ENCODE measurements at places on chromosomes 12 and 14.

DNA sequence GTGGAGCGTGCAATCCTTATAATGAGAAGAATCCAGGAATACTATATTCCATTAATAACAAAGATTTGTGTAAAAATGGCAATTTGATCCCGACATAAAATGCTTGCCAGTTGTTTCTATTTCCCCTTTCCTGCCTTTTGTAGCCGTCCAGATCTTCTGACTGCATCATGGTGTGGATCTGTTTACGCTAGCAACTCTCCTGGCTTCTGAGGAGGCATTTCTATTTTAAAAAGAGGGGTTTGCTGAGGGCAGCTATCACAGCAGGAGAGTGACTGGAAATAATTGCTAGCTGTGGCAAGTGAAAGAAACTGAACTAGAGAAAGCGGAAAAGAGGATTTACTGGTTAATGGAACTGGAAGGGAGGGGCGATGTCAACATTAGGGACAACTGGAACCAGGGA, 145.6 kb downstream of the ATP23 start:
- no peaks in the 10 kb centered on the region for H3K27me3 ChIP-seq
- no peak overlapping the region for H3K27ac ChIP-seq
- H3K4me3 ChIP-seq, result no peak overlapping the region
- no peak for DNase-seq

GRCh38 chr14:34177466-34177865, 226.6 kb upstream of the EGLN3 start:
- no peak for DNase-seq
- H3K4me3 ChIP-seq, result no peak overlapping the region
- H3K36me3 ChIP-seq, result no peaks in the 10 kb centered on the region

DNA sequence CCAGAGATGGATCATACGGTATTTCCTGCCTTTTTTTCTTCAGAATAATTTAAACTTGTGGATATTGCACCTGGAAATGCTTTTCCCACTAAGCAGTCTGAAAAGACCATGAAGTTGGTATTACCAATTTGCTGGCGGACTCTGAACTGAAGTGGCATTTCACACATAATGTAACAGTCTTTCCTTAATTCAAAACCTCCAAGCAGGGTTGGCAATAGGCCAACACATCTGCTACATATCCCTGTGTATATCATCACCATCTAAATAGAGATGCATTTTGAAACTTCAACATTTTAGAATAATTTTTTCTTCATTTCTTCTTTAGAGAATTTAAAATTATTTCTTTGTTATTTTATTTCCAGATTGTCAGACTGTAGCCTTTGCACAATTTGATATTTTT, 100.5 kb downstream of the TSPAN8 start:
- no peaks in the 10 kb centered on the region for H3K36me3 ChIP-seq
- H3K27ac ChIP-seq, result no peak overlapping the region
- no peak for DNase-seq
- no peak overlapping the region for H3K4me3 ChIP-seq

- H3K4me1 ChIP-seq, result no peaks in the 10 kb centered on the region
- no peak overlapping the region for H3K27ac ChIP-seq
- no peak for DNase-seq
- H3K36me3 ChIP-seq, result no peaks in the 10 kb centered on the region
- peaks cover 3% of the 10 kb centered on the region for H3K27me3 ChIP-seq
- H3K4me3 ChIP-seq, result no peak overlapping the region
These were observed 6.5 kb downstream of the CYP46A1 start for GRCh38 chr14:99690636-99691035.

DNA sequence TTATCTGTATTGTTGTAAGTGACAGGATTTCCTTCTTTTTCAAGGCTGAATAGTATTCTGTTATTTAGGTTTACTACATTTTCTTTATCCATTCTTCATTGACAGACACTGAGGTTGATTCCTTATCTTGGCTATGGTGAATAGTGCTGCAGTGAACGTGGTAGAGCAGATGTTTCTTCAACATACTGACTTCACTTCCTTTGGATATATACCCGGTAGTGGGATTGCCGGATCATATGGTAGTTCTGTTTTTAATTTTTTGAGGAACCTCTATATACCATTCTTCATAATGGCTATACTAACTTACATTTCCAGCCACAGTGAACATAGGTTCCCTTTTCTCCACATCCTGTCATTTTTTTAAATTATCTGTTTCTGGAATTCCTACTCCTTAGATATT, 21.8 kb downstream of the DERA start:
- no peaks in the 10 kb centered on the region for H3K36me3 ChIP-seq
- no peak overlapping the region for H3K4me3 ChIP-seq
- H3K27me3 ChIP-seq, result no peaks in the 10 kb centered on the region
- no peak overlapping the region for H3K27ac ChIP-seq
- H3K4me1 ChIP-seq, result peaks cover 14% of the 10 kb centered on the region

DNA sequence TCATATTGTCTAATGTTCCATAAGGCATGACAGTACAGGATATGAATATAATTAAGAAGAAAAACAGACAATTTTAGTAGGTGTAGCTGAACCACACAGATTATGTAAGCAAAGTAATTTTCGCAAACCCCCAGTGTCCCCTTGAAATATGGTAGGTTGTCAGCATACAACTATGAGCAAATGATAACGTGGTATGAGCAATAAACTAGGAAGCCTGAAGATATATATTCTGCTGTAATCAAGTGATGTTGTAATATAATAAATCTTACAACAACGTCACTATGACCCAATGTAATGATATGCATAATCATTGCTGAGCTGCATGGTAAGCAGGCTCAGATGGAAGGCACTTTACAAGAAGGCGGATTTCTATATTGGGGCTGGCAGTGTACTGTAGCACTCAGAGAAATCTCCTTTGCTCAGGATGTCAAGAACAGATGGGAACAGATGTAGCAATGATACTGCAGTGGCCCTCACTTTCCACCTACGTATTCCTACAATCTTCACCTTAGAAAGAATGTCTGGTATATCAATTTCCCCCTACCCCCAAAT, 47.8 kb upstream of the MYF6 start:
- no peak overlapping the region for H3K4me3 ChIP-seq
- no peaks in the 10 kb centered on the region for H3K4me1 ChIP-seq
- no peak for DNase-seq
- H3K36me3 ChIP-seq, result no peaks in the 10 kb centered on the region

DNA sequence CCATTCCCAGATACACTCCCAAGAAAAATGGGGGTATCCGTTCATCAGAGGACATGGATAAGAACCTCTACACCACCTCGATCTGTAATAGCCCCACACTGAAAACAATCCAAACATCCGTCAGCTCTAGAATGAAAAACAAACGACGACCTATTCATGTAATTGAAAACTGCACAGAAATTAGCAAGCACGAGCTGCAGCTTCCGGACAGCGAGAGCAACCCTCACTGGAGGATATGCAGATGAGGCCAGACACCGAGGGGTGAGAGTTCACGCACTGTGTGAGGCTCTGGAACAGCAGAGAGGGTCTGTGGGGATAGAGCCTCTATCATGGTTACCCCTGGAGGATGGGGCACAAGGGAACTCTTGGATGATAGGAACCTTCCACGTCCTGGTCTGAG, 143.9 kb upstream of the NCOR2 start:
- no peak for DNase-seq
- H3K4me3 ChIP-seq, result no peak overlapping the region
- no peaks in the 10 kb centered on the region for H3K27me3 ChIP-seq
- H3K36me3 ChIP-seq, result no peaks in the 10 kb centered on the region
- H3K4me1 ChIP-seq, result peaks cover 15% of the 10 kb centered on the region

- H3K4me3 ChIP-seq, result no peak overlapping the region
- H3K27me3 ChIP-seq, result peaks cover 2% of the 10 kb centered on the region
- no peak for DNase-seq
- H3K36me3 ChIP-seq, result no peaks in the 10 kb centered on the region
- no peaks in the 10 kb centered on the region for H3K4me1 ChIP-seq
These were observed 22.4 kb upstream of the KRT83 start for GRCh38 chr12:52343550-52343949.

DNA sequence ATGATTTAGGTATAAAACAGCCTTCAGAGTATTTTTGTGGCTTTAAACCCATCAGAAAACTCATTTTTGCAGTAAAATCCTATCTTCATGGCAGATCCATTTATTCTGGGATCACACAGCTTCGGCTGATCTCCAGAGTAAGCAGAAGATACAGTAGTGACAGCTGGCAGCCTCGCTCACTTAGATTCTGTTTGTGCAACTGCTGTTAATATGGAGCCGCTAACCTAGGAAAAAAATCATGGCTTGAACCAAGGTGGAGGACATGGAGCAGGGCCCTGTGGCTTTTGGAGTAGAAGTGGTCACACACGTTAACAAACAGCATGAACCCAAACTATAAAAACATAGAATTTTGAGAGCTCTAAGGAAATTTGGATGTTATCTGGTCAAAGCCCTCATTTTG, 137.2 kb upstream of the ARHGAP5 start:
- no peak overlapping the region for H3K27ac ChIP-seq
- H3K4me3 ChIP-seq, result no peak overlapping the region
- DNase-seq, result no peak
- H3K4me1 ChIP-seq, result no peaks in the 10 kb centered on the region
- H3K36me3 ChIP-seq, result no peaks in the 10 kb centered on the region
- H3K27me3 ChIP-seq, result no peaks in the 10 kb centered on the region

GRCh38 chr14:68807987-68808386, 15.1 kb upstream of the ZFP36L1 start:
- no peaks in the 10 kb centered on the region for H3K27me3 ChIP-seq
- H3K36me3 ChIP-seq, result no peaks in the 10 kb centered on the region
- no peak overlapping the region for H3K4me3 ChIP-seq
- DNase-seq, result no peak
- H3K27ac ChIP-seq, result no peak overlapping the region

- no peak overlapping the region for H3K27ac ChIP-seq
- H3K27me3 ChIP-seq, result peaks cover 23% of the 10 kb centered on the region
- no peak overlapping the region for H3K4me3 ChIP-seq
- no peak for DNase-seq
- H3K36me3 ChIP-seq, result no peaks in the 10 kb centered on the region
These were observed 9.5 kb downstream of the NDRG2 start for GRCh38 chr14:21015312-21015711.

- H3K27me3 ChIP-seq, result no peaks in the 10 kb centered on the region
- no peaks in the 10 kb centered on the region for H3K36me3 ChIP-seq
- no peak overlapping the region for H3K4me3 ChIP-seq
- H3K27ac ChIP-seq, result no peak overlapping the region
- no peaks in the 10 kb centered on the region for H3K4me1 ChIP-seq
- DNase-seq, result no peak
These were observed 13.9 kb upstream of the EIF2S3B start for GRCh38 chr12:10491766-10492165.

GRCh38 chr14:22822571-22823098, 7.1 kb upstream of the MRPL52 start:
- H3K36me3 ChIP-seq, result no peaks in the 10 kb centered on the region
- no peaks in the 10 kb centered on the region for H3K27me3 ChIP-seq
- peak overlapping the region; percentile 69 for H3K27ac ChIP-seq
- H3K4me1 ChIP-seq, result peaks cover 27% of the 10 kb centered on the region
- peak; percentile 85 for DNase-seq
- peak overlapping the region; percentile 54 for H3K4me3 ChIP-seq

- no peak overlapping the region for H3K27ac ChIP-seq
- no peak for DNase-seq
- no peak overlapping the region for H3K4me3 ChIP-seq
- no peaks in the 10 kb centered on the region for H3K27me3 ChIP-seq
- H3K4me1 ChIP-seq, result peaks cover 23% of the 10 kb centered on the region
- no peaks in the 10 kb centered on the region for H3K36me3 ChIP-seq
These were observed 18.8 kb upstream of the KRT78 start for GRCh38 chr12:52867642-52868041.

DNA sequence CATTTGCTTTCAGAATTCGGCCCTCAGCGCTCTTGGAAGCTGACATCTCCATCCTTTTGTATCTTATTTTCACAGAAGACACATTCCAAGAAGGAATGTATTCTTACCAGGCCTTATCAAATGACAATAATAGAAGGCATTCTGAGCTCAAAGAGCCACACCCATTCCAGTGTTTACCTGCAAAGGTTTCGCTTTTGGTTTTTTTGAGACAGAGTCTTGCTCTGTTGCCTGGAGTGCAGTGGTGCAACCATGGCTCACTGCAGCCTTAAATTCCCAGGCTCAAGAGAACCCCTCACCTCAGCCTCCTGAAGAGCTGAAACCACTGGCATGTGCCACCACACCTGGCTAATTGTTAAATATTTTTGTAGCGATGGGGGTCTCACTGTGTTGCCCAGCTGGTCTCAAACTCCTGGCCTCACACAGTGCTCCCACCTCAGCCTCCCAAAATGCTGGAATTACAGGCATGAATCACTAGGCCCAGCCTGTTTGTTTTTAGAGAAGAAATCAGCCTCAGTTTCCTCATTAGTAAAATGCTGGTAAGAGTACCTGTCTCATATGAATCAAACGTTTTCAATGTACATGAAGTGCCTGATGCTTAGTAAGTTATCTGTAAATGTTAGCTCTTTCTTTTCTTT, 69.2 kb downstream of the SLC6A12 start:
- peaks cover 7% of the 10 kb centered on the region for H3K4me1 ChIP-seq
- DNase-seq, result no peak
- H3K27me3 ChIP-seq, result peaks cover 29% of the 10 kb centered on the region
- H3K36me3 ChIP-seq, result no peaks in the 10 kb centered on the region
- H3K27ac ChIP-seq, result no peak overlapping the region
- H3K4me3 ChIP-seq, result no peak overlapping the region

- H3K27me3 ChIP-seq, result no peaks in the 10 kb centered on the region
- no peaks in the 10 kb centered on the region for H3K4me1 ChIP-seq
- no peak overlapping the region for H3K27ac ChIP-seq
These were observed 1669.3 kb upstream of the FLRT2 start for GRCh38 chr14:83860631-83861155.

DNA sequence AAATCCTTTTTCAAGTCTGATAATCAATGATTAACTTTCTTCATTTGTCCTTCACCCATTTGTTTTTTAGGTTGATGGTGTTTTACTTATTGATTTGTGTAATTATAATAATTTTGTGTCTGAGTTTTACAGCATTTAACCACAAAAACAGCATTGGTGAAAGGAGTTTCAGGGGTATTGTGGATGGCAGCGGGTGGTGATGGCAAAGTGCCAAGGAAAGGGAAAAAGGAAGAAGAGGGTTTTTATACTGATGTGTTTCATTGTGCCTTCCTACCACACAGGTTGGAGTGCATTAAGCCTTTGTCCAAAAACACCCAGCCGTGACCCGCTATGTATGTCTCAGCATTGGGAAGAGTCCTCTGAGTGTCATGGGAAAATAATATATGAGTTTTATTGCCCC, 150.3 kb downstream of the DAD1 start:
- no peak for DNase-seq
- no peaks in the 10 kb centered on the region for H3K27me3 ChIP-seq
- no peak overlapping the region for H3K27ac ChIP-seq
- H3K4me3 ChIP-seq, result no peak overlapping the region
- H3K36me3 ChIP-seq, result no peaks in the 10 kb centered on the region

DNA sequence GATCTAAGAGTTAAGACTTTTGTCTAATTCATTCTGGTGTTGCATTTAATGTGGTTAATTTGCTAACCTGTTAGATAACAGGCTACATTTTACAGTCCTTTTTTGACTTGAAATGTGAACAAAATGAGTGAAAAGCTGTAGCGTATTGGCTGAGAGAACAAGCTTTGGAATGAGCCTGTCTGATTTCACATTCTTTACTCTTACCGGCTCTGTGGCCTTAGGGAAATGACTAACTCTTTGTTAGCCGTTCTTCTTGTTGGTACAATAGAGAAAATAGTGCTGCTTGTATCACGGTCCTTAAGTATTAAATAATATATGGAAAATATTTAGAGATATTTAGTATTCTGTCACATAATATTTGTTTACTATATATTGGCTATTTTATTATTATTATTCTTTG, 1.9 kb downstream of the MNAT1 start:
- peaks cover 4% of the 10 kb centered on the region for H3K27me3 ChIP-seq
- peaks cover 11% of the 10 kb centered on the region for H3K4me1 ChIP-seq
- peak; percentile 81 for DNase-seq
- peak overlapping the region; percentile 87 for H3K27ac ChIP-seq

All from astrocyte (in vitro differentiated cells and primary cell).